ENCODE measurements at places on chromosomes 1 and 21.

GRCh38 chr1:11132563-11133293, 33.1 kb upstream of the EXOSC10 start:
- DNase-seq = no peak

DNA sequence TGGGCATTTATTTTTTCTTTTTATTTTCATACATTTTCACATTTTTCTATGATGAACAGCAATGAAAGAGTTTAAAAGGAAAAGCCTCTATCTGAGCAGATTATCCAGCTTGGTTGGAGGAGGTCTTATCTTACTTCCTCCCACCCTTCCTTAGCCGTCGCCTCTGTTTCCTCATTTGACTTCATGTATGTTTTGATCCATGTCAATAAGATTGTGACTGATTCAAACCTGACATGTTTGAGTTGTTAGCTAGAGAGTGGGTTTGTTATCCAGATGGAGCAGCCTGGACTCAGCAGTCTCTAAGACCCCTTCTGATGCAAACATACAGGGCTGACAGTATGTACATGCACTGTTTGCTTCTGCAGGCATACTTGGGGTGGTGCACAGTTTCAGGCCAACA, 31.2 kb downstream of the MACO1 start:
- DNase-seq = no peak

GRCh38 chr1:2865571-2866421, 64.3 kb upstream of the TTC34 start:
- no peak for DNase-seq

- DNase-seq = no peak
Measured at GRCh38 chr1:234613128-234613875, 3.3 kb upstream of the IRF2BP2 start.

DNA sequence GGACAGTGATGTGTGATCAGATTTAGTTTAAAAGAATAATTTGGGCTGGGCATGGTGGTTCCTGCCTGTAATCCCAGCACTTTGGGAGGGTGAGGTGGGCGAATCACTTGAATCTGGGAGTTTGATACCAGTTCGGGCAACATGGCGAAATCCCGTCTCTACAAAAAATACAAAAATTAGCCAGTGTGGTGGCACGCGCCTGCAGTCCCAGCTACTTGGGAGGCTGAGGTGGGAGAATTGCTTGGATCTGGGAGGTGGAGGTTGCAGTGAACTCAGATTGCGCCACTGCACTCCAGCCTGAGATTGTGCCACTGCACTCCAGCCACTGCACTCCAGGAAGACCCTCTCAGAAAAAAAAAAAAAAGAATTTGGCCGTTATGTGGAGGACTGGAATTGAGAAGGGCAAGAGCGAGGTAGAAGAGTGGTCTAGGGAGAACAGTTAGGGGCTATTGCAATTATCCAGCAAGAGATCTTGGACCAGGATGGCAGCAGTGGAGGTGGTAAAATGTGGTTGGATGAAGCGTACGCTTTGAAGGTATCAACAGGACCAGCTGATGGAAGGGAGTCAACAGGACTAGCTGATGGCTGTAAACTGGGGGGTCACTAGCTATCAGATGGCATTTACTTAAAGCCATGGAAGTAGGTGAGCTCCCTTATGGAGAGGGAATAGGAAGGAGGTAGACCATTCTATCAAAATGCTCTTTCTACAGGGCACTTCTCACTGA, 9.6 kb downstream of the BTBD19 start:
- DNase-seq = no peak

DNA sequence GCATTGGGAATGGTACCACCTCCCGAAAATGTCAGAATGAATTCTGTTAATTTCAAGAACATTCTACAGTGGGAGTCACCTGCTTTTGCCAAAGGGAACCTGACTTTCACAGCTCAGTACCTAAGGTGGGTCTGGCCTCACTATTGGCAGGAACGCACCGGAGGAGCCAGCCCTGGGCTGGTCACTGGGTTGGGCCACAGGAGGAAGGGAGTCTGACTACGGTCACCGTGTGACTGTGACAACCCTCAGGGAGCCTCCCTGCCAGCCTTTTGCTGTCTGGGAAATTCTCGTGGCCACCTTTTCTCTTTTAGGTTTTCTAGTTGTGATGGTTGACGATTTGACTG, 2.2 kb downstream of the IL10RB start:
- no peak for DNase-seq

DNA sequence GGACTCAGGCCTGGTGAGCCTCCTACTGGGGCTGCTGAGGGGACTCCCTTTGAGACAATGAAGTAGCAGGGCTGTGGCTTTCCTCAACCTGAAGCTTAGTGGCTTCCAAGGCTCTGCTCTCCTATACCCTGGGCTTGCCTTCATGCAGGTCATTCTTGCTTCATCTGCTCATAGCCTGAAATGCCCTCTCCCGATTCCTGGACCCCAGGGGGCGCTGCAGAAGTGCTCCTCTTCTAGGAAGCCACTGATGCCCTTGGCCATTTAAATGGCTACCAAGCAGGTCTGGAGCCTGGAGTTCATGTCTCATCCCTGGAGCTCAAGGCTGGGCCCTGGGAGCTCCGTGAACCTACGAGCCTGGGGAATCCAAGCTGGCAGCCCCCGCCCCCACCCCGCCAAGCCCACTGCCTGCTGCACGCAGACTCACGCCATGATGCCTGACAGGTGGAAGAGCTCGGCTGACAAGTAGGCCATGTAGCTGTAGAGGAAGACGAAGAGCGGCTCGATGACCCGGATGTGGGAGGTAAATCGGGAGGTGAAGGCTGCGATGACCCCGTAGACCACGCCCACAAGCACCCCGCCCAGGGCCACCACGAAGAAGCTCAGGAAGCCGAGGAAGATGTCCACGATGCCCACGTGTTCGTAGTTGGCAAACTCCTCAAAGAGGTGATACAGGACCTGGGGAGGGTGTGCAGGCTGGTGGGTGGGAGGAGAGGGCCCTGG, 45.7 kb downstream of the SLC9A1 start:
- no peak for DNase-seq

GRCh38 chr21:28833182-28833581, 159.5 kb downstream of the LTN1 start:
- no peak for DNase-seq

- DNase-seq = no peak
Measured at GRCh38 chr1:65224681-65225091, 76.7 kb downstream of the AK4 start.

DNA sequence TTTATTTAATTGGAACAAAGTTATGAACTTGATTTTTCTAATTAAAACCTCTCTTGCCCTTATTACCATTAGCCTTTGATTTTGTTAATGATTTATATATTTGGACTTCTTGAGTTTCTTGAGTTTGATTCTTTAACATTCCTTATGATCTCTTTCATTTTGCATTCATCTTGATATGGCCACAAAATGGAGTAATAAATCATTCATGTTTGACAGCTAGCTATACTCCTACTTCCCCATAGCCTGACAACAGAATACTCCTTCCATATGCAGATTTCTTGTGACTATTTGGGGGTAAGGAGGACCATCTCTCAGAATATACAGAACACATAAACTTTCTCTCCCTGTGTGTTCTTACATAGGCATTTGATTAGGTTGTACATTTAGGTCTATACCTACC, 119.6 kb downstream of the SYT14 start:
- DNase-seq = no peak

GRCh38 chr21:43347461-43348169, 79.3 kb downstream of the SIK1 start:
- DNase-seq = no peak

DNA sequence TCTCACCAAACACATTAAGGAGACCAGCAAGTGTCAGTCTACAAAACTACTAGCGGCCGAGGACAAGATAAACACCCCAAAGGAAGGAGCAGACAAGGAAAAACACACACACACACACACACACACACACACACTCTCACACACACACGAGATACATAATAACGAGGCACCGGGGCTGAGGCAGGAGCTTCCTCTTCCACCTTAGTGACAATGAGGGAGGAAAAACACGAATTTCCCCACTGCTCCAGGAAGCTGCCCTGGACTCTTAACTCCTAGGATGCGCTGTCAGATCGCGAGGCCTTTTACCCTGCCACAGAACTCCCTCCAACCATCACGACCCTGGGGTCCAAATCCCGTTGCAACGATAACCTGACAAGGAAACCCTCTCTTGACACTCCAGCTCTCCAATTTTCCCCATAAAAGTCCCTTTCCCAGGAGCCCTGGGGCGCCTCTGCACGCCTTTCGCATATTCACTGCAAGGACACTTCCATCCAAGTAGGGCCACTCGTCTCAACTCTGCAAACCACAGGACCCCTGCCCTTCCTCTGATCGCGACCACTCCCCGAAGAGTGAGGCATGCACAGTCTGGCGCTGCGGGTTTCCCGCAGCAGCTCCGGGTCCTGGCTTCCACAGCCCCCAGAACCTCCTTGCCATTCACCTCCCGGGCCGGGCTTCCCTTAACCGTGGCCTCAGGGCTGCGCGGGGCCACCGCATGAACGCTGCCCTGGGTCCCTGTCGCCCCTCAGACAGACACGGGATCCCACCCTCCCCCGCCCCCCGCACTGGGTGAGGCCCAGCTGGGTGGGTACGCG, 581 bp downstream of the ETV3 start:
- DNase-seq = no peak

GRCh38 chr1:37875833-37876232, 16.4 kb upstream of the MTF1 start:
- no peak for DNase-seq

DNA sequence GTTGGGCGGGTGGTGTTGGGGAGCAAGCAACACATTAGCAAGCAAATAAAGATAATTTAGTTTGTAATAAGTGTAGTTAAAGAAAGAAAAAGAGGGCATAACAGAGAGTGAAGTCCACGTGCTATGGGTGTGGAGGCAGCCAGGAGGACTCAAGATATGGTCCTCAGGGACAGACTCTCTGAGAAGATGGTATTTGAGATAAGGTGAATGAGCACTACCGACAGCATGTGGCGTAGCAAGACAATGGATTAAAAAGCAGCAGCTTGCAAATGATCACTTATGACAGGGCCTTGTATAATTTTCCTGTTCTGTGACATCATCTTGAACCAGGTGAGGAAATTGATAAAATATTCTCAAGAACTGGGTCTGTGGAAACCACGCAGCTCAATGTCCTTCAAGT, 487.8 kb downstream of the PCP4 start:
- no peak for DNase-seq

DNA sequence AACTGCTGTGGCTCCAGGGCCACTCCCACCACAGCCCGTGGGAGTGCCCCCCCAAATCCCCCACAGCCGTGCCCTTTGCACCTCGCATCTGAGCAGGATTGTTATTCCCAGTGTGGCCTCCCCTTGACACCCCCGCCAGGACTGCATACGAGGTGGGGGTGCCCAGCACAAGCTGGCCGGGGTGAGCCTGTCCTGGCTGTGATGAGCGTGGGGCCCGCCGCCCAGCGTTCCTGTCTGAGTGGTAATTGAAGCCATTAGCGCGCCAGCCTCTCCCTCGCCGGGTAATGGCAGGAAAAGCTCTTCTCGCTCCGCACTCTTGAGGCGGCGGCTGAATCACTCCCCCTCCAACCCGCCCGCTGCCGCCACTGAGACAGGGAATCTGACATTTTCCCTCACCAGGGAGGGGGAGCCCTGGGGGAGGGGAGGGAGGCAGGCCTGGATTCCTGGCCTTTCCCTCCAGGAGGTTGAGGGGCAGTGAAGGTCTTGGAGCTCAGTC, 27.7 kb downstream of the PTPRF start:
- no peak for DNase-seq

- no peak for DNase-seq
Measured at GRCh38 chr1:154772056-154772455, 98.0 kb downstream of the KCNN3 start.

DNA sequence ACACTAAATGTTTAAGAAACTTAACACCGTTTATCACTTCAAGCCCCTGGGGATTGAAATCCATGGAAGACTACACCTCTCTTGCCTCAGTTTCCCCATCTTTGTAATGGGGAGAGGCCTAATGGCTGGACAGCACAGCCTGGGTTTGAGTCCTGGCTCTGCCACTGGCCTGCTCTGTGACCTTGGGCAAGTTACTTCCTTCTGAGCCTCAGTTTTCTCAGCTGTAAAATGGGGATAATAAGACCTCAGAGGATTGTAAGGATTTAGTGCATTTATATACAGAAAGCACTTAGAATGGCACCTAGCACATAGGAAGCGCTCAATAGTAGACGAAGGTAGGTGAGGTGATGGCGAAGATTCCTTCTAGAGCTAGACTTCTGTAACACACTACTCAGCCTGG, 5.5 kb downstream of the AGTRAP start:
- no peak for DNase-seq

DNA sequence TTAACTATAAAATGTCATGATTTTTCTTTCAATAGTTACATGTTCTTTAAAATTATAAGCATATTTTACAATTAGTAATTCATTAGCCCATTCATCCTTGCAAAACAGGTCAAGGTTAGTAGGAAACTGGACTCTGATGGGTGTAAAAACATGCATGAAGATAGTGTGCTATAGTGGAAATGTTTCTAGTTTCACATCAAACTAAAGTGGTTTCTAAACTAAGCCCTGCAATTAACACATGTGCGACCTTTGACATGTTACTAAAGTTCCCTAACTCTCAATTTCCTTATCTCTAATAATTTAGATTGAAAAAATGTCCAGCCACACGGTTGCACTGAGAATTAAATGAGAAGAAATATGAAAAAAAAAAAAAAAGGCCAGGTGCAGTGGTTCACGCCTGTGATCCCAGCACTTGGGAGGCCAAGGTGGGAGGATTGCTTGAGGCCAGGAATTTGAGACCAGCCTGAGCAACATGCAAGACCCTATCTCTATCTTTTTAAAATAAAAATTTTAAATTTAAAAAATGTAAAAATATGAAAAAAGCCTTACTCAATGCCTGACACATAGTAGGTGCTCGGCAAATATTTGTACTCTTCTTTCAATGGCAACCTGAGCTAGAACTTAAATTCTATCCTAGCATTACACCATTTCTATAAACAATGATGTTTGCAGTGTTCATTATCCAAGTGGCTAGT, 44.1 kb upstream of the PALMD start:
- DNase-seq = no peak

GRCh38 chr1:220690140-220691052, at the start of gene C1orf115:
Gene C1orf115 (plus strand): TSS chr1:220690363. CDS start chr1:220690403, 40 bp downstream.
- peak; percentile 53 for DNase-seq

DNA sequence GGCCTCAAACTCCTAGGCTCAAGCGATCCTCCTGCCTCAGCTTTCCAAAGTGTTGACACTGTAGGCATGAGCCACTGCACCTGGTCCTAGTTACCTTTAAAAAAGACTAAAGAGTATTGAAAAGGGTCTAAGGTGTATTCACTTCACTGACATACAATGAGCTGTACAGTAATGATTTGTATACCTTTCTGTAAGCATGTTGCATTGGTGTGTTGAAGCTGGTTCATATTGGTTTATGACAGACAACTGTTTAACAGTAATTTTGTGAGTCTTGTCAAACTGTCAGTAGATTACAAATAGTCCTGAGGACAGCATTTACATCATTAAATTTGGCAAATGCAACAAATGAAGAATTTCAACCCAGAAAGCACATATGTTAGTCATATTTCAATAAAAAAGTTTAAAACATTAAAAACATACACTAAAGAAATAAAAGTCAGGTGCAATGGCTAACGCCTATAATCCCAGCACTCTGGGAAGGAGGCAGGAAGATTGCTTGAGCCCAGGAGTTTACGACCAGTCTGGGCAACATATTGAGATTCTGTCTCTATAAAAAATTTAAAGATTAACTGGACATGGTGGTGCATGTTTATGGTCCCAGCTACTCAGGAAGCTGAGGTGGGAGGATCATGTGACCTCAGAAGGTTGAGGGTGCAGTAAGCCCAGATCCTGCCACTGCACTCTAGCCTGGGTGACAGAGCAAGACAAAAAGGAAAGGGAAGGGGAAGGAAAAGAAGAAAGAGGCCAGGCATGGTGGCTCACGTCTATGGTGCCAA, 88.3 kb upstream of the HP1BP3 start:
- no peak for DNase-seq

GRCh38 chr1:70221238-70222121, at the start of gene SRSF11:
Gene SRSF11 (plus strand): TSS chr1:70221380. CDS start chr1:70221637, 257 bp downstream.
- peak; percentile 95 for DNase-seq
